ENCODE measurements at places on chromosomes 2 and 18.

DNA sequence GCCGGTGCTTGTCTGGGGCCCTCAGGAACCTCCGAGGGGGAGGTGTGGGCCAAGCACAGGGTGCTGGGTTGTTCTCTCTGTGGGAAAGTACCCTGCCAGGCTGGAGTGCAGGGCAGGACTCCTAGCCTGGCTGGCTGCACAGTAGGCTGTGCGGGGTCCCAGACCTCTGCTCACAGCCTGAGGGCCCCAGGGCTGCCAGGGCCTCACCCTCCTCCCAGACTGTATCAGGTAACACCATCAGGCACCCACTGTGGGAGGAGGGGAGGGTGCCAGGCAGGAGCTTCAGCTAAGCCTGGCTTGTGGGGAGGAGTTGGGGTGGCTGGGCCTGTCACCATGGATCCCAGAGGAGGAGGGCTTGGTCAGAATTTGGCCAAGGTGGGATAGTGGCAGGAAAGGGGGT, 211.9 kb upstream of the SMAD2 start:
- DNase-seq, result no peak

GRCh38 chr18:36440614-36441013, 143.1 kb downstream of the FHOD3 start:
- DNase-seq, result no peak

DNA sequence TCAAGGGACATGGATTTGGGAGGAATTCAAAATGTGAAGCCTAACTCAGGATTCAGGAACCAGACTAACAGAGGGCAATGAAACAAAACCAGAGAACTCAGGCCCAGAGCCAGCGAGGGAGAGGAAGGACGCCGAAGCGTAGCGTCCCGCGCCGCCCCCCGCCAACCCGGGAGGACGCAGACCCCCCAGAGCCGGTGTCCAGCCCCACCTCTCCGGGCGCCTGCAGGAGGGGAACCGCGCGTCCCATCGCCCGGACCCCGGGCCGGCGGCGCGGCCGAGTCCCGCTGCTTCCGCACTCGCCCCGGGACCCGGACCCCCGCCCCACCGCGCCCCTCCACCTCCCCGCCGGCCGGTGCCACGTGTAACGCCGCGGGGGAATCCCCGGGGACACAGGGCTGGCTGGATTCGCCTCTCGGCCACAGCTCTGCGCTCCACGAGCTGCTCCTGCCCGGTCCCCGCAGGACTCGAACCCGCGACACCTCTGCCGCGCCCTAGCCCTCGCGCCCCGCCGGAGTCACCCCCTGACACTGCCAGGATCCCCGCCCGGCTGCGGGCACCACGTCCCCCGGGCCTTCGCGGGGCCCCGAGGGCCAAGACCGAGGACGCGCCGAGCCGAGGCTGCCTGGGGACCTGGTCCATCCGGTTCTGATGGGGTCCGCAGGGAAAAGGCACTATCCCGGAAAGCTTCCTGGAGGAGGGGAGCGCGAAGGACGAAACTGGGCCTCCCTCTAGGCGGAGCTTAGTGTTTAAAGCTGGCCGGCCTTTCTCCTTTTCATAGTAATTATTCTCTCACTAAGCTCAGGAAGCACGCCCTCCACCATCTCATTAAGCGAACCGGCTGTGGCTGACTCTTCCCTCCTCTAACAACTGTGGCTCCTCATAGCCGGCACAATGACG, 40.4 kb upstream of the FAM124B start:
- DNase-seq, result peak; percentile 8

DNA sequence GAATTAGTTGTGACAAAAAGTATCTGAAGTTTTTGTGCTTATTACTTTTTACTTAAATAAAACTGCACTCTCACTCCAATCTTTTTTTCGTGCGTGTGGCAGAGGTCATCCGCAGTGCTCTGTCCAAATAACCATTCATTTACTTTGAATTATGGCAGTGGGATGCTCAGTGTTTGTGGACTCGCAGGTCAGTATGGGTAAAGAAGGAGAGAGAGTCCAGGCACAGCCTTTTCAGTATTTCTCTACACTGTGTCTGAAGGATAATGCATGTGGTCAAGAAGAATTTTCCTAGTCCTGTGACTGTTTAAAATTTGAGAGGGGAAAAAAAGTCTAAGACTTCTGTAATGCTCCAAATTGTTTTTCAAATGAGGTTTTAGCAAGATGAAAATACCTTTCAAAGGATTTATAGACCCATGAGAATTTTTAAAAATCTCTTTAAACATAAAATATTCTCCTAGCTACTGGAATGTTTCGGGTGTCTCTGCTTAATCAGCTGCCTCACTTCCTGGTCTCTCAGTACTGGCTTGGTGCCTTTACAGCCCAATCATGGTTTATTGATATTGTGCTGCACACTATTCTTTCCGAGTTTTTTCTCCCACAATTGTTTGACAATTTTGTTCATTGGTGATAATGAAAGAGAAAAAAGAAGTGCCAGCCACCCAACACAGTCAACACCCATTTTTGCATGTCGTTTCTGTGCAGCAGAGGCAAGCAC, 453.2 kb downstream of the PTPRM start:
- DNase-seq, result no peak

DNA sequence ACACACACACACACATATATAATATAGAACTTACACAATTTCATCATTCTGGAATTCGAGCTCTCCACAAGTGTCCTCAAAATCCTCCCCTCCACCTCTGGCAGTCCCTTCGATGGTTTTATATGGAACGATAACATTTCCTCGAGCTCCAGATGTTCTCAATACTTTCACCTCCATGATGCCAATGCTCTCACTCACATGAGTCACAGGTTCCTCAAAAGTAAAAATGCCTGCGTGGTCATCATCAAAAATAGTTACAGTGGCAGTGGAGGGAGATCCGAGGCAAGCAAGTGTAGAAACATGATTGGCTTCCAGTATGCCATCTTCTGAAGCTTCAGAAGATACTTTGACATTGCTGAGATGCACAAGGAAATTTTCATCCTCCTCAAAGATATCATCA, 23.5 kb downstream of the SLC8A1 start:
- DNase-seq, result no peak

DNA sequence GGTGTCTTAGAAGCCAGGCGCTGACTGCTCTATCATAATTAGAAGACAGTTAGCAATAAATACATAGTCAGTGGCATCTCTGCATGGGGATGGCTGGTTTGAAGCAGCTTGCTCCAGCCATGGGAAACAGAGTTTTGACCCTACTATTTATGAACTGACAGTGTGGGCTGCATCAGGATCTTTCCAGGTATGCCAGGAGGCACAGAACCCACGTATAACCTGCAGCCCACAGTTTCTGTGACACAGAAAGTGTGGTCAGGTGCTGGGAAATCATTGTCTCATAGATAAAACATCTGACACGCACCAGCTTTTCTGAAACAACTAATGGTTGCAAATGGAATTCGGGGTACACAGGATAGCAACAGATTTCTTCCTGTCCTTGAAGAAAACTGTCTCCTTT, 34.7 kb downstream of the INPP4A start:
- no peak for DNase-seq
